ENCODE measurements at places on chromosomes 12 and 14.

DNA sequence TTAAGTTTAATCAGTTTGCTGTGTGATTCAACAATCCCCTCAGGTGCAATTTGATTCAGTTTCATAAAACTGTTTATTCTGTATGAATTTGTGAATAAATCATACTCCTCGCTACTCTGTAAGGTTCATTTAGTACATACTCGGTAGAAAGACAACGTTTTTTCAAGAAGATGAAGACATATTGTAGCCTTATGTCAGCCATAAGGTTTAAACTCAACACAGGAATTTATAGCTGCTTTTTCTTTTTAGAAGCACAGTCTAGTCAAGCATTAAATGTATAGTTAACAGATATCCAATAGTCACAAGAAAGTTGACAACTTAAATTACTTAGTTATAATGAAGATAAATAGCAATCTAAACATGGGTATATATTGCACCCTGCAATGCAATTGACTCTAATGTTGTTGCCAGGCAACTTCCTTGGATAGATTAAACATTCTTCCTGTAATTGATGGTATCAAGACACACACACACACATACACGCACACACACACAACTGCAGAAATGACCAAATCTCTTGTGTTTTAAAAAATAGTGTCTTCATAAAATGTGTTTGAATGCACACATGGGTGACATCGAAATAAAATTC lies 151.5 kb upstream of the MGAT4C start:
- no peak for DNase-seq

- DNase-seq, result no peak
Observed at GRCh38 chr12:33536431-33536830, 96.8 kb upstream of the SYT10 start.

GRCh38 chr12:29807129-29807528 lies 23.4 kb upstream of the TMTC1 start:
- no peak for DNase-seq

GRCh38 chr12:45648070-45648469 lies 81.4 kb upstream of the ARID2 start:
- no peak for DNase-seq

DNA sequence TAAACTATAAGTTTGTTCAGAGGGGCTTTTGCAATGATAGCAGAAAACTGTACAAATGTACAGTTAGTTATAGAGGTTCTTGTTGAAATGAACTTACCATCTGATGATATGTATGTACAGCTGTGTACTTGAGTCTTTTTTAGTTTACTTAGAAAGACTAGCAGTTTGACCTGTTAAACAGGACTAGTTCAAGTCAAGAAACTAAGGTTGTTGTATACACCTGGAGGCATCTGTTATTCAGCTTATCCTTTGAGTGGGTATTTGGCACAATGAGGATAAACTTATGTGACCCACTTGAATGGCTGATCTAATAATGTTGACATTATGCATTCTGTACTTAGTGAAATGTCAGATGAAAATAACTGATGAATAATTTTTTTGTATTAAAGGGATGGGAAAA lies 13.4 kb downstream of the MTERF2 start:
- no peak for DNase-seq

DNA sequence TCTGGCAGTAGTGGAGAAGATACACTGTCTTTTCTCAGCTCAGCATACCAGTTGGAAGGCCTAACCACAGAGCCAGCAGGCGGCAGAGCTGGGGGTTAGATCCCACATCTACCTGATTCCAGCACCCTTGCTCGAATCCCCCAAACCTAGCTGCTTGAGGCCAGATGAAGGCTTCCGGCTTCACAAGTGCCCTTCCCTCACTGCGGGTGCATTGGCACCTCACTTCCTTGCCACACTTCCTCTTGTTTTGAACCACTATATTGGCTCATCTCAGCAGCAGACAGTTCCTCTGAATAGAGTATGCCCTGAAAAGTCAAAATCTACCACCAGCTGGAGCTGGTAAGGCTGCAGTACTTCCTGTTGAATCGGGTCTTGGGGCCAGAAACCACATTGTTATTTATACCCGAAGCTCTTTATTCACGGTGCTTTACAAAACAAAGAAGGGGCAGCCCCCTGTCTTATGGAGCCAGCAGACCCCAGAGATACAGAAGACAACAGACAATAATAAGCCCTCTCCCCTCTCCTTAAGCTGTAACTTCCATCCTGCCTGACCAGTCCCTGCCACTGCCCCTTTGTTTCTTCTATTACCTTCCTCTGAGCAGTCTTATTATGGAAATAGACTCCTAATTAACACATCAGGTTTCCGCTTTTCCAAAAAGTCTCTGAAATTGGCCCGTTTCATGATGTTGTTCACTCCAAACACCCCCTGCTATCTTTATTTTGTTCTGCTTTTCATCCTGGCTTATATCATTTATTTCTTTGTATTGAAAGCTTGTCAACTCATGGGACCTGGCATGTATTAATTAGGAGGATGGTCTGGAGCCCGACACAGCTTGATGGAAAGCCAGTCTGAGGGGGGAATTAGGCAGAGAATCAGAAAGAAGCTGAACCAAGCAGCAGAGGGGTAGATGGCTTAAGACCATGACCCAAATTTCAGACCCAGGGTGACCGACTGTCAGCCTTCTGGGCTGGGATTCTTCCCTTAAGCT lies 233.5 kb downstream of the EFCAB11 start:
- DNase-seq, result peak; percentile 36

DNA sequence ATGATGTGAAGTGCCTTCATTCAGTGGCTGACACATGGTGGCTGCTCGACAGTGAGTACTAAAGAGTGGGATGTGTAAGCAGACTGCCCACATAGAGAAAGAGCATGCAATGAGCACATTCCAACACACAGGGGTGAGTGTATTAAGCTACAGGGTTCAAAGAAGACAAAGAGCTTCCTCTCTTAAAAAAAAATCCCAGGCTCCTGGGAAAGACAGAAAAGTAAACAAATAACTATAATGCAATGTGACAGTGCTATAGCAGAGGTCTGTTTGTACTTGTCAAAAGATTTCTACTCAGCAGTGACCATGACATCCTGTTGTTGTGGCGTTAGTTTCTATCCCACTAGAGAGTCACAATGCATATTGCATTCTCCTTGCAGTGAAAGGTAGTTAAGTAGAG lies 12.4 kb upstream of the PCNX1 start:
- DNase-seq, result no peak

GRCh38 chr14:99654235-99654985 lies 9.5 kb downstream of the HHIPL1 start:
- DNase-seq, result no peak

DNA sequence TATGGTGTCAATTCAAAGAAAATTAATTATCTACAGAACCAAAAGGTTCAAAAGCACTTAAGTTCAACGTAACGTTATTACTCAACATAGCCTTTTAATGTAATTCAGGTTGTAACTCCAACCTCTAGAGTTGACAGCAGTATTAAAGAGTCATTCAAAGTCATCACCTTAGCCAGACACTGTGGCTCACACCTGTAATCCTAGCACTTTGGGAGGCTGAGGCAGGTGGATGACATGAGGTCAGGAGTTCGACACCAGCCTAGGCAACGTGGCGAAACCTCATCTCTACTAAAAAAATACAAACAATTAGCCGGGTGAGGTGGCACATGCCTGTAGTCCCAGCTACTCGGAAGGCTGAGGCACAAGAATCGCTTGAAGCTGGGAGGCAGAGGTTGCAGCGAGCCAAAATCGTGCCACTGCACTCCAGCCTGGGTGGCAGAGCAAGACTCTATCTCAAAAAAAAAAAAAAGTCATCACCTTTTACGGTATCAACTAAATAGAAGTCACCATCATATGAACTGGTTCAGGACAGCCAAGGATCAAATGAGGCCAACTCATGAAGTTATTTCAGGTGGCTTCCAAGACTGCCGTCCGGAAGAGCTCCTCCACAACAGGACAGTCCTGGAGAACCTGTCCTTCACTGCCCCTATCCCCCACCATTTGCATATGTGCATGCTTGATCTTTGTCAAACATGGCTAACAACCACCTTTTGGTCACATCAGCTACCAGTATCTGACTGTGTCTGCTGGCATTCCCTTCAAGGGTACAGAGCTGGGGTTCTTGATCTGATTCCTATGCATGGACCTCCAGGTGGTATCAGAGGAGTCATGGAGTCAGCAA lies 4.2 kb downstream of the PPTC7 start:
- no peak for DNase-seq

GRCh38 chr12:42364692-42365091 lies 38.7 kb downstream of the PPHLN1 start:
- no peak for DNase-seq

GRCh38 chr14:31921721-31922120 lies 155.4 kb upstream of the ARHGAP5 start:
- DNase-seq, result no peak
